ENCODE measurements at places on chromosomes 7 and 10.
A peak's percentile ranks its signal among the peaks of the same experiment; 100 is the strongest.

- DNase-seq = no peak
These were observed 171.6 kb downstream of the LRRN3 start for GRCh38 chr7:111262293-111263116.

GRCh38 chr10:121540732-121541395 is 57.4 kb downstream of the FGFR2 start:
- no peak for DNase-seq

DNA sequence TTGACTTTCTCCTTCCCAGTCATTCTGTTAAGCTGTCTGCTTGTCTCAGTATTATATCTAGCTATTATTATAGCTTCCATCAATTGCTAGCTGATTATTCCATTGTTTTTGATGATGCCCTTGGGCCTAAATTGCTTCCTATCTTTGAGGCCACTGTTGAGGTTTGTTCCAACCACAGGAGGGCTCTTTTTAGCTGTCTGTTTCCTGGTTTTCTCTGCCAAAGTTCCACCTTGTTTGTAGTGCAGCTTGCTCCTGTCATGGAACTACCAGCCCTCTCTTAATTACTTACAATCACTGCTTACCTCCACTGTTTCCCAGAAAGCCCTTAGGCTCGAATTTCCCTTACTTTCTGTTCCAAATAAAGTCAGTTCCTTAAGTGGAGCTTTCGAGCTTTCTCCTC is 118.7 kb upstream of the SEC61G start:
- no peak for DNase-seq

DNA sequence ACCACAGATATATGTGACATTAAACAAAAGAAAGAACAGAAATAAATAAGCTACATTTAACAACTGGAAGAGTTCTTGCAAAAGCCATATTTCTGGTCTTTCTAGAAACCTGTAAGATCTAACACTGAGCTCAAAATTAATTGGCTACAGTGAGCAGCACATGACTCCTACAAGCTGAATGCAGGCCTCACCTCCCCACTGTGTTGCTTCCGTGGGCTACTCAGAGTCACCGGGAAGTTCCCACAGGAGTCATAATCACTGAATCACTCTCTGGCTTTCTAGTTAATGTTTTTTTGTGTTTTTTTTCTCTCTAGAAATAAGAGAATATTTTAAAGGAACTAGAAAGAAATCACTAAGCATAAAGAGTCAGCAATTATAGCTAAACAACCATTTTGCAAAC is 10.2 kb upstream of the MRPS24 start:
- DNase-seq = no peak

DNA sequence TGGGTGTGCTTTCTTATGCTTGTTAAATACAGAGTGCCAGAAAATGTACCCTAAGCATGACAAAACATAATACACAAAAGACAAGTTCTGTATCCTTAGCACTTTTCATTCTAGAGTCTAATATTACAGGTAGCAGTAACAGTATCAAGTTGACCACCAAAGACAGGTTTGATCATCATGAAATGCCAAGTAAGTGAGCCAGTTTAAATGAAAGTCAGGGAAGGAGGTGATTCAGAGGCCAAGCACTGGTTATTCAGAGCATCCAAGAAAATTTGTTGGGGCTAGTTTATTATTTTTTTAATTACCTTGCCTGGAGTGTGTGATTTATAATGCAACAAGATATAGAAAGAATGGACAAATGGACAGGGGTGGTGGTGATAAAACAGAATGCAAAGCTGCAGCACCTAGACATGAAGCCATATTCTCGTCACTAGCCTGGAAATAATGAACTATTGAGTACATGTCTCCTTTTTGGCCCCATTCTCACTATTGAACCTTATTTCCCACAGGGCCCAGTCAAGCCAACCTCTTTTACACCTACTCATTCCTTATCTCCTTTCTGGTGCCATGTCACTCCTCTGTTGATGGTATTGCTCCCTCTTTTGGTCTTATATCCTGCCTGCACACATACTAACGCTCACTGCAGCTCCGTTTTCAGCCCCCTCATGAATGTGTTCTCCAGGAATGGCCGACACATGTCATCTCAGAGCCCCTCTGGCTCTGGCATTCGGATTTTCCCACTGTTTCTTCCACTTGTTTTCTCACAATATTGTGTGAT is 78.6 kb upstream of the GLCCI1 start:
- no peak for DNase-seq

- DNase-seq = no peak
These were observed 94.1 kb downstream of the PIP4K2A start for GRCh38 chr10:22620140-22620857.

DNA sequence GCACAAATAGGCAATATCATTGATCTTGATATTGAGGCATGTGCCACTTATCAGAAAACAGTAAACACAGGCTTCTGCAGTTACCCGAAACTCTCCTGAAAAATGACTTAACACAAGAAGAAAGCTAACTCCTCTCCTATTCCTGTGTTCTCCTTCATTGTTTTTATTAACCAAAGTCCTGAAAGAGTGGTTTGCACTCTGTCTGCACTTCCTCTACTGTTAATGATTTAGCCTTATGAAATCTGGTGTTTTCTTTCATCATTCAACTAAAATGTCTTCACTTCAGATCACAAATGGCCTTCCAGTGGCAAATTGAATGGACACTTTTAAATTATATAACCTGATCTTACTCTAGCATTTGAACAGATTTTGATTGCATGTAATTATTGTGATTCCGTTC is 630.6 kb upstream of the PHF14 start:
- no peak for DNase-seq

GRCh38 chr10:132321726-132322125 is 10.3 kb upstream of the LRRC27 start:
- DNase-seq = no peak

GRCh38 chr7:501526-501925 is 18.1 kb downstream of the PDGFA start:
- no peak for DNase-seq

DNA sequence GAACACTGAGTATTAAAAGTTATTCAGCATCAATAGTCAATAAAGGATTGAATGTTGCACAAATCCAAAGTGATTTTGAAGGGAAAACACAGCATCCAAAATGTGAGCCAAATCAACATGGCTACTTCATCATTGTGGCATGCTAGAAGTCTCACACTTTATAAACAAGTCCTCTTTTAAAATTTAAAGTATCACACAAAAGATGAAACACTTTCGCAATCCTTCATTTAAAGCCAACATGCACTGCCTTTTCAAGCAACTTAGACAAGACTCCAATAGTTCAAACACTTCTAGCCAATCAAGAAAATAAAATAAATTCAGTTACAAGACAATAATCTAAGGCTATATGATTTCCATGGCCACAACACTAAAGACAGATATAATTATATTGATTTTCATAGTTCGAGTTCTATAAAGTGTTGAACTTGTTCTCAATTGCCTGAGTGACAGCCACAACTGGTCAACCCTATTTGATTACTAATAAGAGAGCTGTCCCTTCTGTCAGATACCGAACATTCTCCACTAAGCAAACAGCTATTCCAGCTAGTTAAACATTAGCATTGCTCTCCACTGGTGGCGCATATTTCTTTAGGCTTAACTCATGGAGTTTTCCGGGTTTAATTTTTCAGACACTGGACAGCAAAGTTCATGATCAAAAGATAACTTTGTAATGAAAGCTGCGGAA is 8.3 kb downstream of the EBF3 start:
- DNase-seq = no peak

- DNase-seq = peak; percentile 79
These were observed 45.8 kb upstream of the WIPI2 start for GRCh38 chr7:5143935-5144903.

DNA sequence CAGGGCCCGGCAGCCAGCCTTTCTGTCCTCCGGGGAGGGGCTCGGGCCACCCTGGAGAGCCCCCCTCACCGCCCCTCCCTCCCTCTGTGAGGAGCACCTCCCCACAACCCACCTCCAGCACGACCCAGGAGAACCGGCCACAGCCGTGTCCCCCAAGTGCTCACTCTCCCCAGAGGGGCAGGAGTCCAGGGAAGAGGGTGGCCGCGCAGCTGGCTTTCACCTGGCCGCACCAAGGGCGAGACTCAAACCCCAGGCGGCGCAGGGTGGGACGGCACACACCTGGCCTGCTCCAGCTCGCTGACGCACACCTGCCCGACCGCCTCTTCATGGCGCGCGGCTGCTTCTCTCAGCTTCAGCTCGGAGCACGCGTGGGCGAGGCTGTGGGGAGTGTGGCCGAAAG is 73.4 kb downstream of the CFAP46 start:
- DNase-seq = no peak

DNA sequence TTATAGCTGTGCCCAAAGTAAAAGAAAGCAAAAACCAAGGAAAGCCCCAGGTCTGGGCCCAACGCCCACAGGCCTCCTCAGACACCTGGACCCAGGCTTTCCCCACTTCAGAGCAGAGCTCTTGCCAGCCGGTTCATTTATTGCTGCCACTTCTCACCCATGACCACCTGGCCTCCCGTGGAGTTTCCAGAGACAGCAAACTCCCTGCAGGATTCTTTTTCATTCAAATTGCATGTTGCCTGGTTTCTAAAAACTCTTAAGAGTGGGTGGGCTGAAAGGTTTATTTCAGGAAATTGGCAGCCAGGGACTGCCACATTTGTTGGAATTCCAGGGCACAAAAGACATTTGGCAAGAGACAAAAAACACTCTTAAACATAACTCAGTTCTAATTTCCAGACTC is 4.7 kb downstream of the VOPP1 start:
- DNase-seq = peak; percentile 40

Measured in GM06990 (cell line).